ENCODE measurements at places on chromosomes 2 and 18.

GRCh38 chr18:24014986-24015638 is 558 bp downstream of the TTC39C start:
- peak; percentile 70 for DNase-seq

GRCh38 chr2:118040891-118041290 is 27.0 kb upstream of the CCDC93 start:
- no peak for DNase-seq

DNA sequence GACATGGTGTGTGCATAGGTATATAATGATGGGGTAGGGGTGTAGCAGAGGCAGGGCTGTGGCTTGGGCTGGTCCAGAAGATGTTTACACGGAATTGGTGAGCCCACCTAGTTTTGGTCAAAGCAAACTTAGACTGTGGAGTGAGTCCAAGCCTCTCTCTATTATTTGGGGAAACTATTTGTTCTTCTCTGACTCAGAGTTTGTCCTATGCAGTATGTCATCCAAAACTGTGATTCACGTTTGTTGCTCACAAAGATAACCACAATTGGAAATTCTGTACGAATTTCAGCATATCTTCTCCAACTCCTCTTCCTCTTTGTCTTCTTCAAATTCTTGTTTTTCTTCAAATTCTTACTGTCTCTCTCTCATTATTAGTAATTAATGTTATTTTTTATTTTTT is 292.9 kb downstream of the XIRP2 start:
- peak; percentile 49 for DNase-seq

DNA sequence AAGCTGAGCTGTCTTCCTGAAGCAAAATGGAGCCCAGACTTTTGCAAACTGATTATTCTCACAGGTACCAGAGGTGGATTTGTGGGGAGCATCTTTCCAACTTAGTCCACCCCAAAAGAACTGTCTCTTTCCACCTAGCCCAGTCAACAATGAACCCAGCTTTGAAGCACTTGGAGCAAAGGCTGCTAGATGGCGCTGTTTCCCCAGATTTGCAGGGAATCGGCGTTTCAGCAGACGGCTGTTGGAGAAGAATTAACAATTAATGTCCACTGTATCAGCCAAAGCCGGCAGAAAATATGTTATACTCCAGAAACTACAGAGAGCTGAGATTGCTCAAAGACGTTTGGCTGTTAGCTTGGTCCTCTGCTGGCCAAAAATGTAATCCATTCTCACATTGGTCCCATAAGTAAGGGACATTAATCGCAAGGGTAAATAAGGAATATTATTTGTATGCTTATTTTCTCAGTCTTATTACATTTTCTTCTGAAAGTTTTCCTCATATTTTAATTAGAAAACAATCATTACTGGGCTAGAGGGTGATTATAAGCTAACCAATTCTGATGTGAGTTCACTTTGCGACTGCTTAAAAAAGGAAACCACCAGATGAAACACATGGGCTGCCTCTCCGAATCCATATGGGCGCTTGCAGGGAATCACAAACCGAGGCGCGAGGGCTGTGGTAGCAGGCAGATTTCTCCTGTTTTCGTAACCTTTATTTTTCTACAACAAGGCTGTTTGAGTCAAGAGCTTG is 423.8 kb upstream of the MEX3C start:
- peak; percentile 36 for DNase-seq

DNA sequence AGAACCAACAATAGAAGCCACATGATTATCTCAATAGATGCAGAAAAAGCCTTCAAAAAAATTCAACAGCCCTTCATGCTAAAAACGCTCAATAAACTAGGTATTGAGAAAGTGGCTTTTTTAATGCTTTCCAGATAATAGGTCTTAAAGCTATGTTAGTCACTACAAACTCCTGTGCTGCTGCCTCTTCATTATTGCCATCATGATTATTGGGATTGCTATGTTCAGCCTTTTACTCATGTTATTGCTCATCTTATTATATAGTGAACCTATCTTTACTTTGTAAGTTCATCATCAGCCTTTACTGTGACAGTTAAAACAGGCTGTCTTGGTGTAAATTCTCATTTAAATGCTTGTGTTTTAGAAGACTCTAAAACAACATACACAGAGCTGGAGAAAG is 1557.2 kb upstream of the ZEB2 start:
- no peak for DNase-seq

DNA sequence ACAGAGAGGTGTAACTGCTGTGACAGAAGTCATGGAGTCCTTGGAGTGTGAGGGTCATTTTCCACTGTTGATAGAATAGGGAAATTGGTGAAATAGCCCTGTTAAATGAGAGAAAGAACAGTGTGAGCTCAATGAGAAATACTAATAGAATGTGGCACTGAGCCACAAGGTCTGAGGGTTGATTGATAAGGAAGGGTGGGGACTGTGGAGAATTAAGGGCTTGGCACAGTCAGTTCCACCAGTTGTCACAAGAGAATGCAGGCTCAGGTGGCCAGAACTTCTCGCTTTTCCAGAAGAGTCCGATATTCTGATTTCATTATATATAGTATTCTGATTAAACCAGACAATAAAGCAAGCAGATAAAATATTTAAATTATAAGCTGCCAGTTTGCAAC is 9.1 kb upstream of the IL1RN start:
- DNase-seq, result no peak

GRCh38 chr2:189050165-189050712 is 76.1 kb downstream of the COL3A1 start:
- no peak for DNase-seq

DNA sequence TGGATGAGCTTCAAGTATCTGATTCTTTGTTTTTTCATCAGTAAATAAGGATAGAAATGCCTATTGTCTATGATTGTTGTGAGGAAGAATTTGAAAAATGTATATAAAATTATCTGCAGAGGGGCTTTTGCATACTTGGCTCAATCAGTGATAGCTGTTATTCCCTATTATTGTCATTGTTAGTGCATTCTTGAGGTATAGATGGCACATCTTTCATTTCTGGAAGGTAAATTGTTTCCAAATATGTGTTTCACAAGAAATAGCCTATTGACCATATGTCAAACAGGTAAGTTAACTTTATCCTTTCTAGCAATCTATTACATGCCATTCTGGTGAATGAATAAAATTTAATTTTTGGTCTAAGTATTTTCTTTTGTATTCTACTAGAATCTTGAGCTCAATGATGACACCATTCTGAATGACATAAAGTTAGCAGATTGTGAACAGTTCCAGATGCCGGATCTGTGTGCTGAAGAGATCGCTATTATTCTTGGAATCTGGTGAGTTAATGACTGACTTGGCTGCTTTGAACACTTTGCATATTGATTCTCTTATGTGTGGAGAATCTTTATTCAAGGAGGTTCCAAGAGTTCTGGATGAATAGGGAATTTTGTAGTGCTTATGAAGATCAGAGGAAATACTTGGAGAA is 44.2 kb downstream of the TTC27 start:
- no peak for DNase-seq

- DNase-seq, result peak; percentile 51
Measured at GRCh38 chr2:2660789-2661355, 329.8 kb upstream of the MYT1L start.

DNA sequence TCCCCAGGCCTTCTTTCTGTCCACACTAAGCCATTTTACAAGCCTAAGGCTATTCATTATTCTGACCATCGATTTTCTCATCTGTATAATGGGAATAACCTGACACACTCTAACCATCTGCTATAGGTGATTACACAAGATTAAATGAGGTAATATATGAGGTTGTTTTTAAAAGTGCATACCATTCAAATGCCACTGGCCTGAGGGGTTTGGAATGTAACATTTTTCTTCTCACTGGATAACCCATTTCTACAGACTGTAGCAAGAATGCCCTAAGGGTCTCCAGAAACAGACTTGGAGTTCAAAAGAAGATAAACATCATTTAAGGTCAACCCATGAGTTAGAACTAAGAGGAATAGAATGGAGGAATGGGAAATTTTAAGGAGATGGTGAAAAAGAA is 111.7 kb upstream of the SETBP1 start:
- DNase-seq, result peak; percentile 88

GRCh38 chr2:160984426-160985077 is 175.7 kb upstream of the TANK start:
- no peak for DNase-seq

GRCh38 chr2:108923019-108923700 is 65.9 kb downstream of the EDAR start:
- no peak for DNase-seq

DNA sequence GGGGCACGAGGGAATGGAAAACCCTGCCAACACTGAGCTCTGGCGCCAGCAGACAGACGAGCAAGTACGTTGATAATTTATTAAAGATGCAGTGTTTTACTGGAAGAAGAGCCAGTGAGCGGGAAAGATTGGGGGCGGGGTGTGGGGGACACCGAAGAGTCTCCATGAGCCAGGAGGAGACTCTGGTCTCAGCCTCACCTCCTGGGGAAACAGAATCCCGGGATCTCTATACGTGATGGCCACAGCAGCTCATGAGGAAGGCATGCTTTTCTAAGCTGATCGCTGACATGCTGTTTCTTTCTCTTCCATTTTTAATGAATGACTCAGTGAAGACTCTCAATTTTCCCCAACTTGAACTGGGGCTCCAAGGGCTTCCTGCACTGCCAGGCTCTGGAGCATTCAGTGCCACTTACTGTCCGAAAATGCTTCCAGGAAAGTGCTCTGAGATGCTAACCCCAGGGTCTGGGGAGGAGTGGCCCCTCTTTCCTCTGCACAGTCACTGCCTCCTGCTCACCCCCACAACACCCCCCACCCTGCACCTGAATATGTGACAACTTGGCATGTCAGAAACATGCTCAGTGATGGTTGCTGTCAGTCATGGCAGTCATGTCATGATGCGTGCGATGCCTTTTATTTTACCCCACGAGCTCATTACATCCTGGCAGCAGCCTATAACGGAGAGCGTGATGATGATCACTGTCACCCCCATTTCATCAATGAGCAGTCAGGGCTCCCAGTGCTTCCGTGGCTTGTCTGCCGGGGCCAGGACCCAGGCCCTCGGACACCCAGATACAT is 164.2 kb upstream of the CAPN13 start:
- DNase-seq, result peak; percentile 8
